ENCODE measurements at places on chromosomes 1 and 21.
A peak's percentile ranks its signal among the peaks of the same experiment; 100 is the strongest.

DNA sequence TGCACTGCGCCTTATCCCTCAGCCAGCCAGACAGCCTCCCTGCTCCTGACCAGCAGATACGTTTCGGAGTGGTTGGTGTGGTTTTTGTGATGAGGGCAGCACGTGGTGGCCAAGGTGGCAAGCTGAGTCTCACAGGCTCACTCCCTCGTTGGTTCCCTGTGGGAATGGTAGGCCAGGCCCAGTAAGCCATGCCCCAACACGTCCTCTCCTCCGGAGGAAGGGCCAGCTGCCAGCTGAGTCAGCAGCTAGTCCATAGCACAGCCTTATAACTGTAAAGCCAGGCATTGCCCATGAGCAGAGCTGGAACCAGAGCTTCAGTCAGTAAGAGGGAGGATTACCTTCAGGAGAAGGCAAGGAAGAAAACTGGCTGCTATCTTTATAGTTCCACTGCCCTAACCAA lies 29.5 kb downstream of the SZRD1 start:
- no peaks in the 10 kb centered on the region for H3K27me3 ChIP-seq
- H3K4me3 ChIP-seq, result no peak overlapping the region
- DNase-seq, result no peak
- peak overlapping the region; percentile 89 for H3K27ac ChIP-seq

DNA sequence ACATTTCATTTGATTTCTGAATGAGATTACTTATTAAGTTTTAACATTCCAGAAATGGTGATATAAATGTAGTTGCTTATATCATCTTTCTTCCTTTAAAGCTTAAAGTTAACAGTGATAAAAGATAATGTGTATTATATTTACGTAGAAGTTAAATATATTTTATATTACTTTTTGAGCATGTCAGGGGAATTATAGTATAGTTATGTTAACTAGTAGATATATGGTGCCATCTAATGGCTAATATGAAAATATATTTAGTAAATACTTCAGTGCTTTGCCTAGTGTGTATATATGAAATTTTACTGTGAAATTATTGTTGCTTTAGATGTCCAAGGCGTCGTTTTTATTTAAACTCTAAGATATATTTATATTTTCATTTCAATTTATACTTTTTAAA lies 51.5 kb downstream of the SYT14 start:
- no peak for DNase-seq
- H3K27me3 ChIP-seq, result peaks cover 11% of the 10 kb centered on the region
- H3K4me1 ChIP-seq, result peaks cover 9% of the 10 kb centered on the region
- no peaks in the 10 kb centered on the region for H3K36me3 ChIP-seq

GRCh38 chr1:67441183-67441582 lies 11.0 kb upstream of the SERBP1 start:
- peaks cover 19% of the 10 kb centered on the region for H3K4me1 ChIP-seq
- peaks cover 4% of the 10 kb centered on the region for H3K27me3 ChIP-seq
- H3K36me3 ChIP-seq, result no peaks in the 10 kb centered on the region
- DNase-seq, result no peak

DNA sequence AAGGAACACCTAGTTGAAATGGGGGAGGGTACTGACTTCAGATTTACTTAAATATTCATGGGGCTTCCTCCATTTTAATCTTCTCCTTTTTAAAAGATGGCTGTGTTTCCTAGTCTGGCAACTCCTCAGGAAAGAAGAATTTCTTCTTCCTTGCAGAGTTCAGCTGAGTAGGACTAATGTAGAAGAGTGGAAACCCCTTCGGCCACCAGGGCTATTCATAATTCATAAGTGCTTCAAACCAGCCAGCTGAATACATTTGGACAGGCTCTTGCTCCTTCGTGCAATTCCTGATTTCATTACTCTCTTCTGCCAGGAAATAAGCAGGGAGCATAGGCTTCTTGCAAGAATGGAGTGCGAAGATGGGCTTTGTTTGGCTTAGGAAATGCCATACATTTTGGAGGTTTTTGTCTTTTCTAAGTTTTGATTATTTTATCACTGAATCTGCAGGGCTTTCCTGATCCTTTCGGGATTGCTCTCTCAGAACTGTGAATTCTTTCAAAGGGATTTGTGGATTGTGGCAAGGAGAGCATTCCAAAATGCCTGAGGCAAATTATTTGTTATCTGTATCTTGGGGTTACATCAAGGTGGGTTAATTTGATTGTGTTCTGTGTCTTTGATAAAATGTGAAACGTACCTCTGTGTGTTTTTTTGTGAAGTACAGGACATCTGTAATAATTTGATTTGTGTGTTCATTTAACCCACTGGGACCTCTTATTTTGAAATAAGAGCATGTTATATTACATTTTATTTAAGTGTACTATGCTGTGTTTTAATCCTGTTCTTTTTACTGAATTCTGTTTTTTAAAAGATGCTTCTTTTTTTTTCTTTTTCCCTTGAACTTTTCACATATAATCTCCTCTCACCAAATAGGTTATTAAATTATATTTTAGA lies 179.4 kb upstream of the SGIP1 start:
- peak overlapping the region; percentile 59 for H3K4me3 ChIP-seq
- H3K36me3 ChIP-seq, result no peaks in the 10 kb centered on the region
- no peaks in the 10 kb centered on the region for H3K27me3 ChIP-seq
- H3K27ac ChIP-seq, result no peak overlapping the region

DNA sequence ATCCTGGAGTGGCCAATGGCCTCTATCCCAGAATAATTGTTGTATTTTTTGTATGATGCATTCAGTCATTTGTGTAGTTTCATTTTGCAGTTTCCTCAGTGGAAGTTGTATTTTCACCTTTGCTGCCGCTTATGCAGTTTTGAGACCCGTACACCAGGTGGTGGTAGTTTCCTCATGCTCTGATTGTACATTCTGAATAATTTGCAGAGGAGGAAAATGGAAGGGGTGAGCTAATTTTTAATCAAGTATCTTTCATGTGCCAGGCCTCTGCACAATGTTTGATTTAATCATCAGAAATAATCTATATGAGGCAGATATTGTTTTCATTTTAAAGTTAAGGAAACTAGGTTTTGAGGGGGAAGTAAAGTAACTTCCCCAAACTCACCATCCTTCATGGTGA lies 29.5 kb downstream of the HLX start:
- no peak overlapping the region for H3K27ac ChIP-seq
- H3K4me1 ChIP-seq, result peaks cover 44% of the 10 kb centered on the region
- DNase-seq, result no peak

DNA sequence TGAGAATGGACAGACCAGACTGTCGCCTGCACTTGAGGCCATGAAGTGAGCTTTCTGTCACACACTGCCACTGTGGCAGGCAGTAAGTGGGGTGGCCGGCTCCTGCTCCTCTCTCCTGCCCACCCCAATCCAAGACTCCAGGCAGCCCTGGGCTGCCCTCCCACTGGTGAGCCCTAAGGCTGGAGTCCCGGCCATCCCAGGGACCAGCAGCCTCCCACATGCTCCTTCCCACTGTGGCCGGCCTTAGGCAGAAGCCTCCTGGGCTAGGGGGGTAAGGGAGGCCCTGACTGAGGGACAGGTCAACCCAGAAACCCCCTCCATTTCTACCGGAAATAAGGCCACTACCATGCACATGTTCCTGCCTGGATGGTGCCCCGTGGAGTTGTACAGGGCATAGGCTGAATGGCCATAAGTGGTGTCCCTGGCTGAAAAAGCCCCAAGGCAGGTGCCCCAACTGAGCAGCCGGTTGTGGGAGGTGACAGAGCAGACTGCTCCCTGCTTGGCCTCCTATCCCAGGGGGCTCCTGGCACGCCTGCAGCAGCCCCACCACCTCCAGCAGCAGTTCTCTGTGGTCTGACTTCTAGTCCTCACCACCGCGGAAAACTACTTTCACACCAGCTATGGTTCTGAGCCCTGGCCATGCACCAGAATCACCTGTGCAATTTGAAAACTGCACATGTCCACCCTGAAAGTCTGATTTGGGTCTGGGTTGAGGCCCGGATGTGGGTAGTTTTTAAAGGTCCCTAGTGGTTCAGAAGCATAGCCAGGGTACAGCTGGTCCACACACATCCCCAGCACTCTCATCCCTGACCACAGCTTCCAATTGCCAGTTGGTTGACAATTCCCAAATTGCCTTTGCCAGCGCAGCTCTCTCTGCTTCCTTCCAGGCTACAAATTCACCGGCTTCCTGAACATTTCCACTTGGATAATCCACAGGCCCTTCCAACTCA lies 1.6 kb upstream of the ARTN start:
- H3K4me3 ChIP-seq, result no peak overlapping the region
- peaks cover 15% of the 10 kb centered on the region for H3K36me3 ChIP-seq
- peaks cover 16% of the 10 kb centered on the region for H3K4me1 ChIP-seq
- H3K27ac ChIP-seq, result no peak overlapping the region

GRCh38 chr1:233689017-233689747 lies 75.3 kb downstream of the KCNK1 start:
- H3K4me1 ChIP-seq, result peaks cover 31% of the 10 kb centered on the region
- H3K36me3 ChIP-seq, result no peaks in the 10 kb centered on the region
- no peak for DNase-seq

DNA sequence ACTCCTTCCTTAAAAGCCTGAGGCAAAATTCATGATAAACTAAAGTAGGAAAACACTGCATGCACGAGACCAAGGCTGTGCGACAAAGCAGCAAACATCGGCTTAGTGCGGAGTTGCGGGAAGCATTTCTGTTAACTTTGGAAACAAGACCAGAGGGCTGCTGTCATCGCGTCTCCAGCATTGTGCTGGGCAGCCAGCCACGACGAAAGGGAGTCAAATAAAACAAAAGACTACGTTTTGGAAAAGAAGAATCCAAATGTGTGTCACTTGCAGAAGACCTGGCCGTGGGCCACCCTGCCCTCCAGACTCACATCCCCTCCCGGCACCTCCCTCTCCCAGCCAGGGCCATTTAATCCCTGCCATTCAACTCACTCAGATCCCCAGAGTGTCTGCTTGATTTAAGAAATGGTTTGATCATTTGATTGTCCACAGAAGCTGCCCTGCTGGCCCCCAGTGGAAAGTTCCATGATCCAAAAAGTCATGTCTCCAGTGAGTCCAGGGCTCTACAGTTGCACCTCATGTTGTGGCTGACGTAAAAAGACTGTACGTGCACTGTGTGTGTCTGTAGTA lies 2.4 kb upstream of the KRTAP10-11 start:
- peaks cover 12% of the 10 kb centered on the region for H3K27me3 ChIP-seq
- H3K4me3 ChIP-seq, result no peak overlapping the region
- DNase-seq, result no peak
- no peak overlapping the region for H3K27ac ChIP-seq
- H3K4me1 ChIP-seq, result peaks cover 19% of the 10 kb centered on the region
